Stromal cell of bone marrow (primary cell): ENCODE measurements at places on chromosomes 12 and 14.

GRCh38 chr14:101825797-101826196 lies 64.3 kb downstream of the PPP2R5C start:
- DNase-seq: no peak

DNA sequence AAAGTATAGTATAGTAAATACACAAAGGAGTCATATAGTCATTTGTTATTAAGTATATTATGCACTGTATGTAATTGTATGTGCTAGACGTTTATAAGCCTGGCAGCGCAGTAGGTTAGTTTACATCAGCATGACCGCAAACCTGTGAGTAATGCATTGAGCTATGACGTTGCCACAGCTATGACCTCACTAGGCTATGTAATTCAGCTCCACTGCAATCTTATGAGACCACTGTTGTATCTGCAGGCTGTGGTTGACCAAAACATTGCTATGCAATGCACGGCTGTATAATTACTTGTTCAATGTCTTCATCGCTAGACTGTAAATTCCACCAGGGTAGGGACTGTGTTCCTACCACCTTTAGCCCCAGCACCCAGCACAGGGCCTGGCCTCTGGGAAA lies 53.2 kb upstream of the VASH1 start:
- no peak for DNase-seq

DNA sequence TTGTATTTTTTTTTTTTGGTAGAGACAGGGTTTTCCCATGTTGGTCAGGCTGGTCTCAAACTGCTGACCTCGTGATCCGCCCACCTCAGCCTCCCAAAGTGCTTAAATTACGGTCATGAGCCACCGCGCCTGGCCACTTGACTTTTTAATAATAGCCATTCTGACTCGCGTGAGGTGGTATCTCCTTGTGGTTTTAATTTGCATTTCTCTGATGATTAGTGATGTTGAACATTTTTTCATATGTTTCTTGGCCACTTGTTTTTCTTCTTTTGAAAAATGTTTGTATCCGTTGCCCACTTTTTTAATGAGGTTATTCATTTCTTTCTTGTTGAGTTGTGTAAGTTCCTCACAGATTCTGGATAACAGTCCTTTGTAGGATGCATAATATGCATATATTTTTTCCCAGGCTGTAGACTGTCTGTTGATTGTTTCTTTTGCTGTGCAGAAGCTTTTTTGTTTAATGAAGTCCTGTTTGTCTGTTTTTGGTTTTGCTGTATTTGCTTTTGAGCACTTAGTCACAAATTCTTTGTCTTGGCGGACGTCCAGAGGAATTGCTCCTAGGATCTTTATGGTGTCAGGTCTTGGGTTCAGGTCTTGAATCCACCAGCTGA lies 10.3 kb upstream of the PGAM5 start:
- no peak for DNase-seq

DNA sequence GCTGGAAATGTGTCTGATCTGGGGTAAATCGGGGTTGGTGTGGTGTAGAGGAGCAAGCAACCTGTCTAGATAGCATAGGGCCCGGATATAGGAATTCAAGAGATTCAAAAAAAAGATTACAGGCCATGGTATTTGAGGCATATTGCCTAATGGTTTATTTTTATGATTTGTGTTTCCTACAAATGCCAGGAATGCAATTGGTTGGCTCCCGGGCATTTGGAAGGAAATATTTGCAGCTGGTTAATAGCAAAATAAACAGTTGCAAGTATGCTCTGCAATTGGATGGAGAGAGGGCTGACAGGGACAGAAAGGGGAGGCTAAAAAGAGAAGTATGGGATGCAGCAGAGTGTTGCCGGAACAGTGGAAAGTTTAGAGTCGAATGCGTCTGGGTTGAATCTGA lies 315.6 kb upstream of the ATP2B1 start:
- DNase-seq: no peak

DNA sequence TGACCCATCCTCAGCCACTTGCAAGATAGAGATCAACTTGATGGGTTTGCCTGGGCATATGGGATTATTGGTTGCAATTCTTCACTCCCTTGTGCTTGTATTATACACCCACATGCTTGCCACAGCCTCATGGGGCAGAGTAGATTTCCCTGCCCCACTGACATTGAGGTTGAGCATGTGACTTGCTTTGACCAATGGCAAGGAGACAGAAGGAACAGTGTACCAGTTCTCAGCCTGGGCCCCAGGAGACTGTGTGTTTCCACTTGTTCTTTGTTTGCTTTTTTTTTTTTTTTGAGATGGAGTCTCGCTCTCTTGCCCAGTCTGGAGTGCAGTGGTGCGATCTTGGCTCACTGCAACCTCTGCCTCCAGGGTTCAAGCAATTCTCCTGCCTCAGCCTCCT lies 31.8 kb downstream of the CALM1 start:
- no peak for DNase-seq

DNA sequence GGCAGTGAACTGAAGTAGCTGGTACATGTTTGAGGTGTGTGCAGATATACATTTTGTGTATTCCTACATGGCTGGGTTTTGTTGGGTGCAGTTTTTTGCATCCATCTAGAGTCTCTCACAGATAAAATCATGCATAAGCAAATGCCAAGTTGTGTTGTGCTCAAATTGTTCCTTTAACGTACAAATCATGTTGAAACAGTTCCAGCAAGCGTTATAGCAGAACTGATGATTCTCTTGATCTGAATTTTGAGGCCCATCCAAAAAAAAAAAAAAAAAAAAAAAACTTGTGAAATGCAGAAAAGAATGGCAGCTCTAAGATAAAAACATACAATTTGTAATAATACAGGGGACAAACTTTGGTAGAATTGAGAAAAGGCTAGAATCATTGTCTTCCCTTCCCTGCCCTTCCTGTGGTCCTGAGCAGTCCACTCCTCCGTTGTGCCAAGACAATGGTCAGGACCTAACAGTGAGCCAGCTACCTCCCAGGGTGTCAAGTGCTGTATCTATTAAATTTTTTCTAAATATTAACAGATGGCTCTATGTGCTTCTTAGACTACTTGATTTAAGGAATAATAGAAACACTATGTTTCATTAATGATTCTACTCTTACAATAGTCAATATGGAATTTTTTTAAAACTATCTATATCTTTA lies 122.1 kb downstream of the PLEKHA5 start:
- no peak for DNase-seq

DNA sequence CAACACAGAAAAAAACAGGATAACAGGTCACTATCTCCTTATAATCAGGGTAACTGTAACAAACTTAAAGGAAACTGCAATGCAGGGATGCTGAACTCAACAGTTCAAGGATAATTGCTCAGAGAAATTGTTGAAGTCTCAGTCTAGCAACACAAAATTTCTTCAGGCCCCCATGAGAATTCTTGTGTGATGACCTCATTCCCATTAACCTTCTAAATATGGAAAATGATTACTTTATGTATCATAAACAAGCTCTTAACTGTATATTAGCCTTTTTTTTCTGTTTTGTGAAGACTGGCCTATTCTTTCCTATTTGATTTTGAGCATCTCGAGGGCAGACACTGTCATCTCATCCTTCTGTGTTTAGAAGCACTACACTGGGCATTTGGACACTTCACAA lies 47.1 kb downstream of the IGF1 start:
- peak; percentile 22 for DNase-seq

- DNase-seq: no peak
Measured at GRCh38 chr12:10873378-10873777, 10.7 kb downstream of the PRH1 start.
